Amniotic stem cell (primary cell): ENCODE measurements at places on chromosomes 6 and 20.

DNA sequence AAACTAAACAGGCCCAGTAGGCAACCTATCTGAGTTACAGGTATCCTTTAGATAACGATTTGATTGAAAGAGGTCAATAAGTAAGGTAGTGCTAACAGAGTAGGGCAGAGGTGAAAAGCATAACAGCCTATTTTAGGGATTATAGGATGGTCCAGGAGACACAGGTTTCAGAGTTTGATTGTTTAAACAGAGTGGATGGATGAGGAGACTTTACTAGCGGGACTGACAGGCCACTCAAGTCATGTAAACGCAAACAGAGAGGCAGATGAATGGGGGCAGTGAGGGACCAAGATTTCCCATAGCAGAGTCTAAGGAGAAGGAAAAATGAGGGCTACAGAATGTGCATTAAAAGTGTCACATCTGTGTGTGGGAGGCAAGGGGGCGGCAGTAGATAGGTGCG is 4.8 kb downstream of the NEDD9 start:
- no peak for DNase-seq

GRCh38 chr6:37089783-37090182 is 80.2 kb upstream of the PIM1 start:
- no peak for DNase-seq

GRCh38 chr6:17397764-17398194 is 4.4 kb downstream of the CAP2 start:
- DNase-seq = no peak

- no peak for DNase-seq
Observed at GRCh38 chr6:13099771-13100170, 228.6 kb downstream of the TBC1D7 start.

DNA sequence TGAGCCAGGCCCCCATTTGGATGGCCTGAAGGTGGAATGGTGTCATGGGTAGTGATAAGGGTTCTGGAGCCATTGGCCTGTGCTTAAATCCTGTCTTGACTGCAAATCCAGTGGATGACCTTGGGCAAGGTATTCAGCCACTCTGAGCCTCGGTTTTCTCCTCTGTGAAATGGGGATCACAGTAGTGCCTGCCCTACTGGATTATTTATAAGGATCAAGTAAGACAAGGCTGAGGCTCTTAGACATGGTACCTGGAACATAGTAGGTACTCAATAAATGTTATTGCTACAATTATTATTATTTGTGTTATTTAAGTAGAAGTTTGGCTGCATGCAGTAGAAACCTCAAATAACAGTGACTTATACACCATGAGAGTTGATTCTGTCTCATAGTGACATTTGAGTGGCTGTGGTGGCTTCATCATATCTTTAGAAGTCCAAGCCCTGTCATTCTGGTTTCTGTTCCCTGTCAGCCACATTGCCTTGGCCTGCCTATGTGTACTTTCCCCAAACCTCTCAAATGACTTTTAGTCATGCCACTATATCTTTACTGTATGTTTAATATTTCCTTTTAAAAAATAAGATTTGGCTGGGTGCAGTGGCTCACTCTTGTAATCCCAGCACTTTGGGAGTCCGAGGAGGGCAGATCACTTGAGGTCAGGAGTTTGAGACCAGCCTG is 37.6 kb upstream of the CHMP4B start:
- no peak for DNase-seq

DNA sequence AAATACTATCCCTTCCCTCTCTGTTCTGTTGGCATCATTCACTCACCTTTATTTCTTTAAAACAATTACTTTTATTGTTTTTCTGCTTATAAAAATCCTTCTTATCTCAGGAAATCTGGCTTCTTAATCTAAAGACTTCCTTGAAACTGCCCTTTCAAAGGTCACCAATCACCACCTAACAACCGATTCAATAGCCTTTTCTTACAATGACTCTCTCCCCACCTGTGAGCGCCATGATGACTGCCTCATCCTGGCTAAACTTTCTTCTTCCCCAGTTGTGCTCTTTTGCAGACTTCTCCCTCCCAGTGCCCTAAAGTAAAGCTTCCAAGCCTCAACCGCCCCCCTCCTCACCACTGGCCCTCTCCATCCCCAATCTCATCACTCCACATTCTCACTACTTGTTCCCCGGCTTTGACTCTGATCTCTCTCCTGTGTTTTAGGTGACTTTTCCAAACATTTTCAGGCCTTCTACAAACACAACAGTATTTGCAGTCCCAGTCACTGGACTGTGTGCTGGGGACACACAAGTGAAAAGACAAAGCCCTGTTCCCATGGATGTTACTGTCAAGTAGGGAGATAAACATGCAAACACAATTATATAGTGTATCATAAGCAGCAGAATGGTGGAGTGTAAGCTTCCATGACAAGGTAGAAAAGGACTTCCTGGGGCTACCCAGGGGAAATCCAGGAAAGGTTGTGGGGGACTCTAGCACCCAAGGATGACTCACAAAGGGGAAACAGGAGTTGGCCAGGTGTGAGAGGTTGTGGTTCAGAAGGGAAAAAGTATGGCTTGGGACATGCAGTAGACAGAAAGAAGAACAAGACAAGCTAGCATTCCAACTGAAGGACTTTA is 12.8 kb downstream of the NHSL1 start:
- no peak for DNase-seq

- no peak for DNase-seq
Observed at GRCh38 chr20:46063652-46064054, 26.1 kb downstream of the NCOA5 start.

GRCh38 chr20:14709439-14709838 is 372.0 kb upstream of the FLRT3 start:
- no peak for DNase-seq

- DNase-seq = no peak
Observed at GRCh38 chr6:95841560-95841959, 174.2 kb upstream of the FUT9 start.

- DNase-seq = no peak
Observed at GRCh38 chr6:136226027-136226673, 24.0 kb downstream of the MTFR2 start.

DNA sequence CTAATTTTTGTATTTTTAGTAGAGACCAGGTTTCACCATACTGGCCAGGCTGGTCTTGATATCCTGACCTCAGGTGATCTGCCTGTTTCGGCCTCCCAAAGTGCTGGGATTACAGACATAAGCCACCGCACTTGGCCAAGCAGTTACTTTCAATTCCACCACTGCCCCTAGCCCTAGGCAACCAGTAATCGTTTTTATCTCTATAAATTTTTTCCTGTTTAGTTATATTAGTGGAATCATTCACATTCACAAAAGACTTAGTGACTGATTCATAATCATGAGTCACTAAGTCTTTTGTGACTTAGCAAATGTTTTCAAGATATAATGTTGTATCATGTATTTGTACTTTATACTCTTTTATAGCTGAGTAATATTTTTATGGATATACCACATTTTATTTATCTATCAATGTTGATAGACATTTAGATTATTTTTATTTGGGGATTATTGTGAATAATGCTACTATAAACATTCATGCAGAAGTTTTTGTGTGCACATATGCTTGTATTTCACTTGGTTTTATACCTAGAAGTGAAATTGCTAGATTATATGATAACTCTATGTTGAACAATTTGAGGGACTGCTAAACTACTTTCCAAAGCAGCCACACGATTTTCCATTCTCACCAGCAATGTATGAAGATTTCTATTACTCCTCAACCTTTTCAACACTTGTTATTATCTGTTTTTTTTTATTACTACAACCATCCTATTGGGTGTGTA is 421.4 kb upstream of the ID4 start:
- DNase-seq = peak; percentile 41

GRCh38 chr20:37362821-37363220 is 16.9 kb downstream of the SRC start:
- DNase-seq = no peak

DNA sequence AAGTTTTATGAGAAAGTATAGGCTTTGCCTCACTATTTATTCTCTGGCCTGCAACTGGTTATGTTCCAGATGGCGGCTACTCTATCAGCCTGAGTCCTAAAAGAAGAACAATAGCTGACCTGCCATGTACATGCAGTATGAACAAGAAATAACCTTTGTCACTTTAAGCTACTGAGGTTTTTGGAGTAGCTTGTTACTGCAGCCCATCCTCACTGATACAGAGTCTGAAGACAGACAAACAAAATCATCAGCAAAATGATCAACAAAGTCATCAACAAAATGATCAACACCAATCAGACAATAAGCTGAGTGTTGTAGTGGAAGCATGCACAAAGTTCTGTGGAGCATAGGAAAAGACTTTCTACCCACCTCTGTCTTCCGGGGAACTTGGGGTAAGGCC is 82.5 kb downstream of the PLCG1 start:
- no peak for DNase-seq

DNA sequence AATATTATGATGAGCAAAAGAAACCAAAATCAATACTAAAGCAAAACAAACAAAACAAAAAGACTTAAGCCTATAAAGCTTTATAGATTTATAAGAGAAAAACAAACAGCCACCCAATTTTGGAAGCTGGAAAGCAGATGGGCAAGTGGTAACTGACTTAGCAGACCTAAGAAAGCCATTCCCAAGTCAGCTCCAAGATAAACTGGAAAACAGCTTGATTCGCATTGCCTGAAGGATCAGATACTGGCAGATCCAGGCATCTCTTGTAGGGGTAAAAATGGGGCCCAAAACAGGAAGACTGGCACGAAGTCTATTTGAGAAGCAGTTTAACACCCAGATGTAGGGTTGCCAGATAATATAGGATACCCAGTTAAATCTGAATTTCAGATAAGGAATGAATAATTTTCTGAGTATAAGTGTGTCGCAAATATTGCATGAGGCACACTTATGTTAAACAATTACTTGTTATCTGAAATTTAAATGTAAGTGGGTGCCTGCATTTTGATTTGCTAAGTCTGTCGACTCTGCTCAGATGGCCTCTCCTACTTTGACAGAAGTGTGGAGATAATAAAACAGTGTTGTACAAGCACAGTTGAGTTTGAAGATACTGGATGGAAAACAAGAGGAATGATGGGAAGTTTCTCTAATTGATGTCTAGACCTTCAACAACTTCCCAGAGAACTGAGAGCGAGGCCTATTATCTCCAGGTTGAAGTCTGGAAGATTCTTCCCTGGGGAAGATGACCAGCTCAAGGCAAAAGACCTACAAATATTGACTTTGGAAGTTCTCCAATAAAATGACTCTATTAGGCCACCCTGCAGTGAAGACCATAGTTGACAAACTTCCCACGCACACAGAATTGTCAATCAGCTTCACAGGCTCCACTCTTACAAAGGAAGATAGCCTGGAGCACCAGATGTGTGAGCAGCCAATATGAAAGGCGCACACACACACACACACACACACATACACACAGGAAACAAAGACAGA is 113.4 kb downstream of the FAM50B start:
- DNase-seq = no peak

DNA sequence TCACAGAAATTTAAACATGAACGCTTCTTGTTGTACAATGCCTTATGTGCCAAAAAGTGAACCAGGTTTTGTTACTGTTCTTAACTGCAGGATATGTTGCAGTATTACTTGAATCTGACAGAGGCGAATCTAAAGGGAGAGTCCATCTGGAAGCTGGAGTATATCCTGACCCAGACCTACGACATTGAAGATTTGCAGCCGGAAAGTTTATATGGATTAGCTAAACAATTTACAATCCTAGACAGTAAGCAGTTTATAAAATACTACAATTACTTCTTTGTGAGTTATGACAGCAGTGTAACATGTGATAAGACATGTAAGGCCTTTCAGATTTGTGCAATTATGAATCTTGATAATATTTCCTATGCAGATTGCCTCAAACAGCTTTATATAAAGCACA is 19.9 kb downstream of the SMPDL3A start:
- no peak for DNase-seq

DNA sequence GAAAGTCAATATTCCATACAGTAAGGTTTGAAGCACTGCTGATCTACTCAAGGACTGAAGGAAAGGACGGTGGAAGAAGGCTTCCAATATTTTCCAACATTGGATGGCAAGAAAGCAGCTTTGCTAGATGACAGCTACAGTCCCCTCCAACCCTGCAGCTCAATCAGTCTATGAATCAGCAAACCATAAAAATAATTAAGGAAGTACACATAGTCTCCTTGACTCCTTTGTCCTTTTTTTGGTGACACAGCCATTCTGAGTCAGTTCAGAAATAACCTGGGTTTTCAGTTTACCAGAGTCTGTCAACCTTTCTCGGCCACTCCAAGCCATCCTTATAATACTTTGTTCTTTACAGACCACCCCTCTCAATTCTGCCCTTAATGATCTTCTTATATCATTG is 232.5 kb downstream of the IBTK start:
- no peak for DNase-seq

DNA sequence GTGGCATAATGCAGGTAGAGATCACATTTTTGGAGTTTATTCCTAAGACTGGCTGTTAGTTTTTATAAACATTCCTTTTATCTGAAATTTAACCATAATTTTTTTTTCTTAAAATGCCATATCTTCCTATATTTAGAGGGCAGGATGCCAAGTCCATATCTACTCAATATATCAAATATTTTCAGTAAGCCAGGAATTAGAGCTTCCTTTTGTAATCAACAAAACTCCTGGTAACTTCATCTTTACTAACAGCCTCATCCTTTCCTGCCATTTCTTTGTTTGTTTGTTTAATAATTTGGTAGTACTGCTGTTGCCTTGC is 136.3 kb downstream of the OLIG3 start:
- no peak for DNase-seq

DNA sequence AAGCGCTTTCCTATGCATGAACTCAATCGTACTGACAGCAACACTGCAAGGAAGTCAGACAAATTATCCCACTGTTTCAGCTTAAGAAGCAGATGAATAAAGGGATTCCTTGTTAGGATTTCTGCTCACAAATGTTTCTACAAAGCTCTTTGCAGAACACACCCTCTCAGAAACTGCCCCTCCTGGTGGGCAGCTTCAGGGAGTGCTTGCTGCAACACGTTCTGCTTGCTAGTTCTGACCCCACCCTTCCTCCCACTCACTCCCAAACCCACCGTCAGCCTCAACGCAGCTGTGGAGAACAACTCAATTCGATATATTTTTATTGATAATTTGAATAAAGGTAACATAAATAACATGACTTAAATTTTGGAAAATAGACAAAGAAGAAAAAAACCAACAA is 250.8 kb upstream of the PRDM1 start:
- no peak for DNase-seq

DNA sequence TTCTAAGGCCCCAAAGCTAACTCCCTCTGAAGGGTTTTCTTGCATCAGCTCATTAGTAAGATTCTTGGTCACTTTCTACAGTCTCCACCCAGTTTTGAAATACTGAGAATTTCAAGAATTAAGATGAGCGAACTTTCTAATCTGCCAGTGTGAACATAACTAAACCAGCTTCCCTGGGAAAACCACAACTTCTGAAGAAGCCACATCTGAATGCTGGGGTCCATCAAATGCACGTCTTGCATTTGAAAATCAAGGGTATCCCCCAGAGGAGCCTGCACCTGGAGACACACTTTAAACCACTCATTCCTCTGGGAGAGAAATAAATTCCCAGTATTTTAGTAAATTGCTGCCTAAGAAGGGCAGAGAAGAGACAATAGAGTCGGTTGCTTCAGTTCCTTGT is 292.1 kb upstream of the CDH4 start:
- DNase-seq = no peak

DNA sequence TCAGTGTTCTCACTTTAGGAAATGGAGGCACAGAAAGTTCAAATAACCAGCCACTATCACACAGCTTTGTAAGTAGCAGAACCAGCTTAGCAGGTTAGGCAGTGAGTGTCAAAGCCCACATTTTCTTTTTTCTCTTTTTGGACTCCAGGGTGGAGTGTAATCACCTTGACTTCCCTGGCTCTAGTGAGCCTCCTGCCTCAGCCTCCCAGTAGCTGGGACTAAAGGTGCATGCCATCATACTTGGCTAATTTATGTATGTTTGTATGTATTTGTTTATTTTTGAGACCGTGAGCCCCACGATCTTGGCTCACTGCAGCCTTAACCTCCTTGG is 7.8 kb upstream of the NCOA3 start:
- DNase-seq = no peak
